Vagina (tissue), 2 donors: ENCODE measurements at places on chromosomes 5 and 9.

- no peak for DNase-seq
Measured at GRCh38 chr5:27722337-27722736, 684.0 kb upstream of the CDH9 start.

DNA sequence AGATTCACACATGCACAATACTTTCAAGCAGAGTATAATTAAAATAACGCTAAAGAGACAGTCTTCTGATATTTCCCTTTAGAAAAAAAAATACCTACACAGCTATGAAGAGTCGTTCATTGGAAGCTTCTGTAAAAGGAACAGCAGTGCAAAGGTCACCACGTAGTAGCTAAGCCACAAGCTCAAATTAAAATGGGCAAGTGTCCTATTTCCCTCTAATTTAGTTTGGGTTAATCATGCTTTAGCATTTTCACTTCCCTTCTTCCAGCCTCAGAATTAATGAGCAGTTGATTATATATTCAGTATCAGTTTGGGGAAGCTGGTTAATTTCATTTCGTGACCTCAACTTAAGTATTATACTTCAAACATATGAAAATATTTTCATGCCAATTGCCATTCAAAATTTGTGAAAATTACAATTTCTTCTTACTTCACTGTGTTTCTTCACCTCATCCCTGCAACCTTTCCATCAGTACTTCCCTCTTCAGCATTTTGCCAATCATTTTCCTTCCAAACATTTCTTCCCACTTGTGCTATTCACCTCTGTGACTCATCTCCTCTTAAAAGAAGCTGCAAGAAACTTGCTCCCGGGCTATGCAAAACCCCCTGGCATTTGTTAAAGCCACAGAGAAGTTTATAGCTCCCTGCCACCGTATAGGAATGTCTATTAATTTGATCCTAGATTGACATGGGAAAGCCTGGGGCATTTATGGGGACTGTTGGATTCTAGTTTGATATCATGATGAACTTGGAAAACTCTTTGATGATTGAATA lies 83.0 kb downstream of the DMRTA1 start:
- no peak for DNase-seq

GRCh38 chr5:143129910-143130612 lies 273.4 kb downstream of the NR3C1 start:
- DNase-seq, result no peak

DNA sequence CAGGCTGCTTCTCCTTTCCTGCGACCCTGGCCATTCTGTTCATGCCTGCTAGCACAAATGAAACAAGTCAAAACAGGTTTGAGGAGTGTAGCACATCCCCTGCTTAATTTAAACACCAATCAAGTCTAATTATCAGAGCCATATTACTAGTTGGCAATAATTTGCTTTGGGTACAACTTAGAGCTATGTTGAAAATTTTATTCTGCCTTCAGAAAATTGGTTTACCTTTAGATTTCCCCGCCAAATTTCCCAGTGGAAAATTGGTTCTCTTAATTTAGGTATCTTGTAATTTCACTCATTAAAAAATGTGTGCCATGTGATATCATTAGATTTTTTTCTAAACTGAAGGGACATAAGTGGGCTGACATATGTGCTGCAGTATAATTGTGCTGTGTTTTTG lies 265.8 kb downstream of the MAST4 start:
- no peak for DNase-seq

- DNase-seq, result no peak
Measured at GRCh38 chr5:146052780-146053179, 52.6 kb downstream of the PLAC8L1 start.

DNA sequence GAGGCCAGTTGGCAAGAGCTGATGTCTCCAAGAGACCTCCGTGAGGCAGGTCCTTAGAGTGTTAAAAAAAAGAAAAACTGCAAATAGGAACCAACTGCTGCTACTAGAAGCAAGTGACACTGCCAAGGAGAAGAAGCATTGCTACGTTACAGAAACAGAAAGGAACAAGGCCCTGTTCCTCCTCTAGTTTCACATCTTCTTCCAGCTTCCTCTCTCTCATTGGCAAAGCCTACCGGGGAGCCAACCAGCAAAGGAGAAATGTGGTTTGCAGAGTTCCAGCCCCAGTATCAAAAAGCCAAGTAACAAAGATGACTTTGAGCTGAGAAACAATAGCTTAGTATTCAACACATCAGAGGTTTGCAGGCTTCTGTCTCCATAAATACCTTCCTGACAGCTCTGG lies 145.9 kb downstream of the PRELID2 start:
- no peak for DNase-seq

DNA sequence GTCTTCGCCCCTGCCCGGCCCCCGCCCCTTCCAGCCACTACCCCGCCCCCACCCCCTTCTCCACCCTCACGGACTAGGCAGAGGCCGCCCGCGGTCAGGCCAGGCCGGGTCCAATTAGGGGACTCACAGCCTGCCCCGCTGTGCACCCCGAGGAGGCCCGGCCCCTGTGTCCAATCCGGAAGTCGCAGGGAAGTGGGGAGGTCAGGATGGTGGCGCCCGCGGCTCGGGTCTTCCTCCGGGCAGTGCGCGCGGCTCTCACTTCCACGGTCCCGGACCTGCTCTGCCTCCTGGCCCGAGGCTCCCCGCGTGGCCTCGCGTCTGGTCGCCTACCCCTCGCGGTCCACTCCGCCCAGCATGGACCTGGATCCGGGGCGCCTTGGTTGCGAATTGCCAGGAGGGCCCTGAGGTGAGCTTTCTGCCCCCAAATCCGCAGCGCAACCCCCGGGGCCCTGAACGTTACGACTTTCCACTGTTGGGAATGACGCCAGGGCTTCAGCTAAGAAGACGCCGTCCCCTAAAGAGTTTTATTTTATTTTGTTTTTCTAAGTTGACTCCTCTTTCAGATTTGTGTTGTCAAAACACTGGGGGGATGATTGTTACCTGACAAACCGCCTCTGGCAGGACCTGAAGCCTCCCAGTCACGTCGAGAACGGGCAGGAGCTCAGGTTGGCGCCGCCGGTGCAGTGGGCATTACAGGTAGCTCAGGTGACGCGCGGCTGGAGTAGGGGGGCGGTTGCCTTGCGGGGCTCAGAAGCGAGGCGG lies 763 bp upstream of the IRX2 start:
- peak; percentile 79 for DNase-seq

GRCh38 chr9:90064971-90065370 lies 460.2 kb downstream of the GADD45G start:
- no peak for DNase-seq

- DNase-seq, result no peak
Measured at GRCh38 chr9:2261421-2262103, 246.4 kb downstream of the SMARCA2 start.

DNA sequence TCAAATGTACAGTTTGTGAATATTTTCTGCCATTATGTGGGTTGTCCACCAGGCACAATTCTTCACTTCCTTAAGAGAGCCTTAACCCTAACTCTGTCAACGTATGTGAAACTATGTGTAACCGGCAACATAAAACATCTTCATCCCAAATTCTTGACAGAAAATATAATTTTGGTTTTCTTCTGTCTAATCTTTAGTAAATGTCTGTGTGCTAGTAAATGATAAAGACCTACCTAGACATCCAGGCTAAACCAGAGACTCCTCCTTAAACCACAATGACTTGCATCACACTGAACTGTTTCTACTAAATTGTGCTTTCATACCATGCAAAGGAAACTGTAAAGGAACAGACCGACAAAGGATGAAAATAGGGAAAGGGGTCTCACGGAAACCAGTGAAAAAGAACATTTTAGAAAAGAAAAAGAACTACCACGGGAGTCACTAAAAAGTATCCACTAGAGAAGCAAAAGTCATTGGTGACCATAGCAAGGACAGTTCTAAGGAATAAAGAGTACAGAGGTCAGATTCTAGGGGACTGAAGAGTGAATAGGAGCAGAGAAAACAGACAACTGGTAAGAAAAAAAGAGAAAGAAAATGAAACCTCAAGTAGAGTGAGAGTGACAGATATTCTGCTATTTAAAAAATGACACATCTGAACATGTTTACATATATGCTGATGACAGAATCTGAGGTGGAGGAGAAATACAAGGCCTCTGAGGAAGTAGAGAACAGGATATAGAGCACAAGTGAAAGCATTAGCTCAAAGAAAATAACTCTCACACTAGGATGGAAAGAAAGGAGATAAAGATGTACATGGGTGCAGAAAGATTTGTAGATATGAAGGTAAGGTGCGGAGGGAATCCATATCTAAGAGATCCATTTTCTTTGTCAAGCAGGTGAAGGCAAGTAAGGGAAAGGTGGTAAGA lies 49.4 kb downstream of the FNIP1 start:
- DNase-seq, result no peak

GRCh38 chr9:13860019-13860418 lies 453.9 kb downstream of the NFIB start:
- DNase-seq, result no peak

DNA sequence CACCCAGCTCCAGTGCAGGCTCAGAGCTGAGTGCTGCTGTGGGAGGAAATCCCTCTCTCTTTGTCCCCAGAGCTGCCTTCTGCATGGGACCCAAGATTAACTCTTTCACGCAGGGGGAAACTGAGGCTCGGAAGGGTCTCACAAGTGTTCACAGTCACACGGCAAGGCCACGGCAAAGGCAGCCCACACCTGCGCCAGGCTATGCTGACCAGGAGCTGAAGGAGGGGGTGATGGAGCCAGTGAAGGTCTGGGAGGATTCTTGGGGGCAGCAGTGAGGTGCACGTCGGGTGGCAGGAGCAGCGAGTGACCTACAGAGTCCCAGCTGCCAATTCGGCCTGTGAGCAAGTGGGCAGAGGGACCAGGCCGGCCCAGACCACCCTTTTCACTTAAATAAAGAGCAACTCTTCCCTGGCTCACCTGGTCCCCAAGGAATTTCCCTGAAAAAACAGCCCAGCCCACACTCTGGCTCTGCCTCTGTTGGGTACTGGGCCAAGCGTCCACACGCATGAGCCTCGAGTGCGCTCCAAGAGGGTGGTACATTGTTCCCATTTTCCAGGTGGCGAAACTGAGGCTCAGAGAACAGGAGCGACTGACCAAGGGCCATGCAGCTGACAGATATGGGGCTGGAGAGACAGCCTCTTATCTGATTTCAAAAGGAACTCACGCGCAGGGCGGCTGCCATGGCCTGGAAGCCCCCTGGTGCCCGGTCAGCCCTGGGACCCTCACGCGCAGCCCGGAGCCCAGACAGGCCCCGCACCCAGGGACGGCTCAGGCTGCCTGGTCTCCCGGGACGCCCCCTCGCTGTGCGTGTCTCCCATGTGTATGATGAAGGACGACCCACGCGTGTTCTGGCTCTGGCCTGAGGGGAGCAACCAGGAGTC lies 28.2 kb downstream of the SARDH start:
- no peak for DNase-seq

- no peak for DNase-seq
Measured at GRCh38 chr5:56585461-56585860, 229.9 kb upstream of the MAP3K1 start.
